Colonic mucosa (tissue), 4 donors: ENCODE measurements at places on chromosomes 5 and 9. TPM values are rescaled to one million over a fixed set of nuclear protein-coding genes. Genes with fewer than 3 reads are reported as not detected.

DNA sequence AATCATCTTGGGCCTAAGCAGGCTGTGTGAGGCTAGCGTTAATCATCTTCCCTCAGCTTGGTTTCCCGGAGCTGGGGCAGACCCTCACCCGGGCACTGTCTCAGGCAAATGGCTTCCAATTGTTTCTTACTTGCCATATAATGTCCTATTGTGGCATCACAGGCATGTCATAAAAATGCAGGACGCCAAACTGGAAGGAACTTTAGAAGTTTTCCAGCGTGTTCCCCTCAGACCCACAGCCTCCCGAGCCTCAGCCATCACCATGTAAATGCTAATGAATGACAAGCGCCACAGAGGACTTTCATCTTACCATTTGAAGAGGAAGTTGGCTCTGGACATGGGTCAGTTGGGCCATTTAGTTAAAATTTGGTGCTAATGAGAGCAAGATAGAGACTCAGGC, 143.0 kb upstream of the IRX1 start:
- no peaks in the 10 kb centered on the region for H3K4me1 ChIP-seq
- H3K27ac ChIP-seq, result no peak overlapping the region
- H3K36me3 ChIP-seq, result no peaks in the 10 kb centered on the region
- DNase-seq, result no peak
- H3K4me3 ChIP-seq, result no peak overlapping the region
- H3K27me3 ChIP-seq, result no peaks in the 10 kb centered on the region

DNA sequence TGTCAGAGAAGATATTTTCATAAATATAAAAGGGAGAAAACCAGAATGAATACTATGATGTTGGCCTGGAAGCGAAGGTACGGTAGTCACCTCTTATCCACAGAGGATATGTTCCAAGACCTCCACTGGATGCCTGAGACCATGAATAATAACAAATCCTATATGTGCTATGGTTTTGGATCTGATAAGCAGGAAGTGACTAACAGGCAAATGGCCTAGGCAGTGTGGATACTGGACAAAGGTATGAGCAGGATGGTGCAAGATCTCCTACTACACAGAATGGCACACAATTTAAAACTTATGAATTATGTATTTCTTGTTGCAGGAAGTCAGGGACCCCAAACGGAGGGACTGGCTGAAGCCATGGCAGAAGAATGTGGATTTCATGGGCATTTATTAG, 48.2 kb downstream of the ADAMTS12 start:
- no peaks in the 10 kb centered on the region for H3K36me3 ChIP-seq
- no peaks in the 10 kb centered on the region for H3K4me1 ChIP-seq
- no peak overlapping the region for H3K4me3 ChIP-seq
- H3K27me3 ChIP-seq, result no peaks in the 10 kb centered on the region

Gene SRD5A1
- 15.9 TPM for total RNA-seq

Gene GLDC
- total RNA-seq, result 1.1 TPM

Gene HTR4
- 8.9 TPM for total RNA-seq

GRCh38 chr9:69207503-69207902, 33.4 kb downstream of the TJP2 start:
- H3K36me3 ChIP-seq, result no peaks in the 10 kb centered on the region
- no peaks in the 10 kb centered on the region for H3K4me1 ChIP-seq
- no peak overlapping the region for H3K4me3 ChIP-seq

DNA sequence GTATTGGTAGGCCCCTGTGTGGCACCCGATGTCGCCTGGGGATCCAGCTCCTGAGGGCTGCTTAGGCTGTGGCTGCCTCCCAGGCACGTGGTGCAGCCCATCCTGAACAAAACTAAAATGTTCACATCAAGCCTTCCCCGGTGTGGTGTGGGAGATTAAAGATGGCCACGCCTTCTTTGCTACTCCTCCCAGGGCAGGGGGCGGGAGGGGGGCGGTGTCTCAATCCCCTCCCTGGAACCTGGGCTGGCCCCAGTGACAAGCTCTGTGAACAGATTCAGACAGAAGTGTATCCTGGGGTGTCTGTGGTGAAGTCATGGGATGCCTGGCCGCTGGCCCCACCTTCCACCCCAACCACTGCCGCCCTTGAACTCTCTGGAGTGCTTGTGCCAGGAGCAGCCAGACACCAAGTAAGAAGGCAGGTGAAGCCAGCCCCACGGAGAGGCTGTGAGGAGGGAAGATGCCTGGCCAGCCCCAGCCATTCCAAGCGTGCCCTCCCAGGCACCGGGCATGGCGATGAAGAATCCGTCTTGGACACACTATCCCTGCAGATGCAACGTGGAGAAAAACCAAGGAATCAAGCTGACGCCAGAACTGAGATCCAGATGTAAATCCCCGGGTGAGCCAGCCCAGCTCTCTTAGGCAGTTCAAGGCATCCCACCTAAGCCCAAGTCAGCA, 75.8 kb downstream of the AK8 start:
- H3K27ac ChIP-seq, result no peak overlapping the region
- peaks cover 3% of the 10 kb centered on the region for H3K4me1 ChIP-seq
- H3K4me3 ChIP-seq, result no peak overlapping the region
- peaks cover 4% of the 10 kb centered on the region for H3K27me3 ChIP-seq
- H3K36me3 ChIP-seq, result no peaks in the 10 kb centered on the region
- no peak for DNase-seq

Gene SPATA31E1
- total RNA-seq, result not detected

DNA sequence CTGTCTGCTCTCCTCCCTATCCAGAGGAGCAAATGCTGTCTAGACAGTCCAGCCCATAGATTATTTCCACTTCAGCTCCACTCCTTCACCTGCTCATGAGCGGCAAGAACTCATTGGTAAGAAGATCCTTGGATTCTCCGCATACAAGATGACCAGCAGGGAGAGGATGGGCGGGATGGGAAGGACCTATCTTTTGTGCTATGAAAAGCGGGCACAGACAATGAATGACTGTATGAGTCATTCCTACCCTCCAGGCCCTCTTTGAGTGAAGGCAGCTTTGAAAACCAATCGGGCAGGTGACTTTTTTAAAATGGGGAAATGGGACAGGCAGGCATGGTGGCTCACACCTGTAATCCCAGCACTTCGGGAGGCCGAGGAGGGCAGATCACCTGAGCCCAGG, 49.4 kb downstream of the SMIM23 start:
- no peak overlapping the region for H3K4me3 ChIP-seq
- H3K36me3 ChIP-seq, result no peaks in the 10 kb centered on the region
- no peaks in the 10 kb centered on the region for H3K4me1 ChIP-seq

GRCh38 chr5:34016750-34017149, 8.9 kb upstream of the AMACR start:
- no peak overlapping the region for H3K4me3 ChIP-seq
- peaks cover 4% of the 10 kb centered on the region for H3K4me1 ChIP-seq
- no peak for DNase-seq
- no peaks in the 10 kb centered on the region for H3K36me3 ChIP-seq
